NCI-H2171 (cell line): ENCODE measurements at places on chromosomes 1 and 21.

GRCh38 chr1:115419571-115419970 is 81.5 kb upstream of the NGF start:
- DNase-seq = no peak

DNA sequence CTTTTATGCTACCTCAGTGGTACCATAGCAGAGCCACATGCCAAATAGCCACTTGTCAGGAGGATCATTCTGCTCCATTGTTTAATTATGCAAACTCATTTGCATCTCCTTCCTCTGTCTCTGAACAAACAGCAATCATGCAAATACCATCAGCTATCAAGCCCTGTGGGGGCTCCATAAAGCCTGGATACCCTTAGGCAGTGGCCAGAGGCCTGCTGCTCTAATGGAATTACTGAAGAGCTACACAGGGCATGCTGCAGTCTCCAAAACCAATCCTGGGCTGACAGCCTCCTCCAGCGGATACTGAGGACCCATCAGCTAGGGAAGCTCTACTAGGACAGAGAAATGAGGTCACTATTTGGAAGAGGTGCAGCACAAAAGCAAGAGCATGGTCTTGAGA is 376.3 kb downstream of the KCNH1 start:
- DNase-seq = no peak

- no peak for DNase-seq
These were observed 95.5 kb downstream of the GRIK3 start for GRCh38 chr1:36938819-36939218.

- DNase-seq = no peak
These were observed 21.9 kb downstream of the DLGAP3 start for GRCh38 chr1:34907487-34908090.

- DNase-seq = no peak
These were observed 167.6 kb downstream of the PCBP3 start for GRCh38 chr21:45811136-45811535.
